ENCODE measurements at places on chromosomes 2 and 18. TPM values are rescaled to one million over a fixed set of nuclear protein-coding genes. Genes with fewer than 3 reads are reported as not detected.

GRCh38 chr2:121184248-121184862 lies 100.6 kb downstream of the TFCP2L1 start:
- no peak for DNase-seq

DNA sequence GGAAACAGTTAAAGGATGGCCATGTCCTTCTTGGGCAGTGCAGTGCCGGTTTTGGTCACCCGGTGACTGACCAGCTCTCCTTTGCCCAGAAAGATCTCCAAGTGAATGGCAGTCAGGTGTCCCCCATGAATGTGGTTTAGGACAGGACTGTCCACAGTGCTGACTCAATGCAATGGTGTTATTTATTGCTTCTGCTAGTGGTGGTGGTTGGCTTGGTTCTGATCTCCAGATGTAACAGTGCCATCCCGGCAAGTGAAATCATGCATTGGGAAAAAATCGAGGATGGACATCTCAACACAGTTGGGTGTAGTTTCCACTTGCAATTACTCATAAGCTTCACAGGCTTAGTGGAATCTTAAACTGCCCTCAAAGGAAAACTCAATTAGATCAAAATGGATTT lies 81.9 kb downstream of the TGOLN2 start:
- peak; percentile 30 for DNase-seq

GRCh38 chr2:58475756-58476155 lies 234.6 kb upstream of the FANCL start:
- no peak for DNase-seq

The CLEC4F gene
- 0.29 TPM for total RNA-seq

DNA sequence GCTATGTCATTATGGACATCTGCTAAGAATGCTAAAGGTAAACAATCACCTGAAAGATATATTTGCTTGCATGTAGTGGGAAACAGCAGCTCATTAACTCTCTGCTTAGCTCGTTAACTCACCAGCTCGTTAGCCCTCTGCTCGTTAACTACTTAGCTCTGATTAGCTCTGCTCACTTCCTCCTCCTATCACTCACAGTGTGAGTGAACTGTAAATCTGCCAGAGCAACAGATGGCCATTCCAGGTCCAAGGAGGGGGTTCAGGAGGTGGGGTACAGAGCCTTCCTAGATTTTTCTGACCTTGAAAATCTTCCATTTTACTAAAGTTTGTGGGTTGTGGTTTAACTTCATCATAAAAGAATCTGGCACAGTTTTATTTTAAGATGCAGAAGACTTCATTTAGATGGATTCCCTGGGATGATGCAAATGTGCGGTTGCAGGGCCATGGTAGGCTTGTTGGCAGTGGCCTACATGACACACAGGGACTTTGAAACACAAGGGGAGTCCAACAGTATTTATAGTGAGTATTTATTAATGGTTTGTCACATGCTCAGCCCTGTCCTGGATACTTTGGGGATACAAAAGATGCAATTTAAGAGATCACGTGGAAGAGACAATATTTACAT lies 1633.7 kb upstream of the CELF4 start:
- DNase-seq = no peak

The FTCDNL1 gene
- 1.6 TPM for total RNA-seq

The GTF2A1L gene
- total RNA-seq = 7.4 TPM

- no peak for DNase-seq
Observed at GRCh38 chr2:30436859-30437435, 10.1 kb upstream of the LCLAT1 start.

The CRIM1 gene
- 143 TPM for total RNA-seq

DNA sequence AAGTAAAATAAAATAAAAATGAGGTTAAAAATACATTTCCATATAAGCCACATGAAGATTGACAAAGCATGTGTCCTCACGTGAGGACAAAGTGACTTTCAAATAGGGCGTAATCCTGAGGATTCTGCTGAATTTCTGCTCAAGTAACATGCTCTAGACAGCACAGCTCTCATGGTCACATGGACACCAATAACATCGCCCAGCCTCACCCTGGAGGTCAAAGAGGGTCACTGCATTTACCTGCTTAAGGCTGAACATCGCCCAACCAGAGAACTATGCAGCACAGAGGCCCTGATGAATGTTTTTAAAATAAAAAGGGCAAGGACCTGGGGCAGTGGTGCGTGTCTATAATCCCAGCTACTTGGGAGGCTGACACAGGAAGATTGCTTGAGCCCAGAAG lies 30.2 kb downstream of the TGFBRAP1 start:
- DNase-seq = no peak

- no peak for DNase-seq
Observed at GRCh38 chr2:180763263-180763989, 217.0 kb upstream of the UBE2E3 start.

The SH3RF3 gene
- total RNA-seq = 10.1 TPM

The C1GALT1C1L gene
- total RNA-seq = 1.4 TPM

DNA sequence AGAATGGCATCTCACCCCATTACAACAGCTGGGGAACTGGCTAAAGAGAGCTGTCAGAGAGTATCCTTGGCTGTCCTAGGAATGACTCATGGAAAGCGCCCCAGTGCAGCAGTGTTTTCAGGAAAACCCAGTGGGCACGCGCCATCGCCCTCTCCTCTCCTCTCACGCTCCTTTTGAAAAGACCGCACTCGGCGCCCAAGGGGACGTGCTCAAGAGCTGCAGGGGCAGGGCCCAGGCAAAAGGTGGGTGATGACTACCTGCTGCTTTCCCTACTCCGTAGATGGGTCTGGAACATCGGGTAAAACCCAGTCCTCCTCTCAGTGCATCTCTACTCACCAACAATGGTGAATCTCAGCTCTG lies 68.1 kb downstream of the EMILIN2 start:
- DNase-seq = peak; percentile 81

Data from posterior vena cava (tissue), 2 donors.